Breast epithelium (tissue), 4 donors: ENCODE measurements at places on chromosomes 3 and 15.

DNA sequence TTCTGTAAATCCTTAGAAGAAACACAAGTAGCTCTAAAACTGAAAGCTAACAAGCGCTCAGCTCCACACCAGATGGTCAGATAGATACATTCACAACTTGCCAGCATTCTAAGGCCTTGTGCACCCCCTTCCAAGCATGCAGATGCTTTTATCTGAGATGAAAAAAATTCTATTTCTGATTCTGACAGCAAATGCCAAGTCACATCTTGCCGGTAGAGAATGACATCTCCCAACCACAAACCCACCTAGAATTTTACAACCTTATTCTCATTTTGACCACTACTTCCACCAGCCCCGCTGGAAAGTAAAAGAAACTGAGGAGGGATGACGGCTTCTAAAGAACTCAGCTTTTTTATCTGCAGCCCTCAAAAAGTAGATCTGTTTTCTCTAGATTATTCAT, 57.7 kb downstream of the SUMF1 start:
- no peaks in the 10 kb centered on the region for H3K4me1 ChIP-seq
- no peaks in the 10 kb centered on the region for H3K36me3 ChIP-seq
- no peak overlapping the region for H3K4me3 ChIP-seq
- no peak for DNase-seq

- H3K27ac ChIP-seq: no peak overlapping the region
- no peak overlapping the region for H3K4me3 ChIP-seq
- no peaks in the 10 kb centered on the region for H3K4me1 ChIP-seq
- H3K36me3 ChIP-seq: no peaks in the 10 kb centered on the region
- H3K27me3 ChIP-seq: no peaks in the 10 kb centered on the region
These were observed 17.7 kb upstream of the ADAMTS7 start for GRCh38 chr15:78828920-78829319.

GRCh38 chr3:149243540-149243939, 21.9 kb upstream of the CP start:
- H3K4me1 ChIP-seq: no peaks in the 10 kb centered on the region
- no peak overlapping the region for H3K27ac ChIP-seq

GRCh38 chr3:15295506-15295905, 36.9 kb downstream of the SH3BP5 start:
- H3K4me1 ChIP-seq: peaks cover 17% of the 10 kb centered on the region
- H3K36me3 ChIP-seq: no peaks in the 10 kb centered on the region
- H3K27me3 ChIP-seq: no peaks in the 10 kb centered on the region
- H3K27ac ChIP-seq: peak overlapping the region; percentile 48
- H3K4me3 ChIP-seq: no peak overlapping the region

DNA sequence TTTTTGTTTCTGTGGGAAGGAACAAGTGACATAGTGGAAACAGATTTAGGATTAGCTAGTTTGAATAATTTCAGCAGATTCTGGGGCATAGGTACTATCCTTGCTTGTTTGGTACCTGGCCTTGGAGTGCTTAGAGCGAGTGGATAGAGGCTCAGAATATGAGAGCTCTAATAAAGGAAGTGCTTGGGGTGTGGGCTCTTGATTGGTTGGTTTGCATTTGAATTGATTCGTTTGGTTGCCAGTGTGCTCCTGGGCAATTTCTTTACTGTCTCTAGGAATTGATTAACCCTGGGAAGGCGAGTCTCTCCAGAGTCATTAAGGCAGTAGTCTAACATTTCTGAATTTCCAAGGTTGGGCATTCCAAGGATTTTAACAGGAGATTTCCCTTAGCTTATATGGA, 98.0 kb downstream of the DTWD1 start:
- no peak for DNase-seq
- H3K4me1 ChIP-seq: no peaks in the 10 kb centered on the region
- no peak overlapping the region for H3K4me3 ChIP-seq
- H3K27me3 ChIP-seq: no peaks in the 10 kb centered on the region
- no peaks in the 10 kb centered on the region for H3K36me3 ChIP-seq

DNA sequence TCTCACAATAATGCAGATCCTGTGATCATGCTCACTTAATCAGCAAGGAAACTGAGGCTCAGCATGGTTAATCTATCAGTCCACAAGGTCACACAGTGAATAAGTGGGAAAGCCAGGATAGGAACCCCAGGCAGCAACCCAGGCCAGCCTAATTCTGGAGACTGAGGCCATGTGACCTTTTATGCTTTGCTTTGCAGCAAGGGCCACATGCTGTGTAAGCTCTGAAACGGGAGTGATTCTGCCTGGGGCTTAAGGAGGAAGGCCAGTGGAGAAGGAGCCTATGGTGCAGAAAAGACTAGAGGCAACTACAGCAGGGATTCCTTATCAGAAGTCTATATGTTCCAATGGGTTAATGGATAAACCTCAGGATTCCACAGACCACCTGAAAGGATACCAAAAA, 157.6 kb upstream of the PPP2R3A start:
- no peaks in the 10 kb centered on the region for H3K4me1 ChIP-seq
- no peak overlapping the region for H3K4me3 ChIP-seq
- no peak for DNase-seq
- H3K27ac ChIP-seq: no peak overlapping the region

DNA sequence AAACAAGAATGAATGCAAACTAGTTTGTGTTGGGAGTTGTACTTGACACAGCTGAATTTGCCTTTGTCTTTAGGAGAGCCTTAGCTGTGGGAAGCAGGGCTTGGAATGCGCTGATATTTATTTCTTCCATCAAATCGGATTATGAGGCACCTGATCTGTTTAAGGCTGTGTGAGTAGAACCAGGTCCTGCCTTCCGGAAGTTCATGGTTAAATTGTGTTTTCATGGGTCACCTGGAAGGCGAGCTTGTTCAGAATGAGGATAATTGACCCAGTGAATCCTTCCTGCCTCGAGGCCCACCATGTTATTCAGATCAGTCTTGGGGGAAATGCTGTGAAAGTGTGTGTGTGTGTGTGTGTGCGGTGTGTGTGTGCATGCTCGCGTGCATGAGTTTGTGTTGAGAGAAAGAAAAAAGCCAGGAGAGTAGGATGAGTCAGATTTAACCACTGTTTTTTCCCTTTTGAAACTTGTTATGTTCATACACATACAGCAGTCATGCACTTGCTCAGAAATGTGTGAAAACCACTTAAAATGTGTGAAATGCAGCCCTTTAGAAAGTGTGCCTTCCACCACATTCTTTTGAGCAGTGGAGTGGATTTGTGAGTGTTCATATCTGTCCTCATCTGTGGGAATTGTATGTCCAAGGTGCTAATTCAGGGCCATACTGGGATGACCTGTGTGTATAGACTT, 36.7 kb downstream of the SMAD3 start:
- H3K4me3 ChIP-seq: no peak overlapping the region
- no peak for DNase-seq
- H3K36me3 ChIP-seq: no peaks in the 10 kb centered on the region
- no peaks in the 10 kb centered on the region for H3K27me3 ChIP-seq
- peaks cover 5% of the 10 kb centered on the region for H3K4me1 ChIP-seq

- H3K4me1 ChIP-seq: no peaks in the 10 kb centered on the region
- DNase-seq: no peak
- H3K27ac ChIP-seq: no peak overlapping the region
- no peak overlapping the region for H3K4me3 ChIP-seq
- no peaks in the 10 kb centered on the region for H3K27me3 ChIP-seq
These were observed 599.4 kb downstream of the ZIC1 start for GRCh38 chr3:148008591-148008990.

GRCh38 chr3:12644331-12644937, 19.5 kb downstream of the RAF1 start:
- H3K36me3 ChIP-seq: no peaks in the 10 kb centered on the region
- no peaks in the 10 kb centered on the region for H3K27me3 ChIP-seq
- H3K4me1 ChIP-seq: no peaks in the 10 kb centered on the region

GRCh38 chr15:20348900-20349773, 192.5 kb downstream of the GOLGA6L6 start:
- DNase-seq: no peak
- no peaks in the 10 kb centered on the region for H3K36me3 ChIP-seq
- no peaks in the 10 kb centered on the region for H3K4me1 ChIP-seq
- no peak overlapping the region for H3K27ac ChIP-seq
- H3K4me3 ChIP-seq: no peak overlapping the region
- no peaks in the 10 kb centered on the region for H3K27me3 ChIP-seq

DNA sequence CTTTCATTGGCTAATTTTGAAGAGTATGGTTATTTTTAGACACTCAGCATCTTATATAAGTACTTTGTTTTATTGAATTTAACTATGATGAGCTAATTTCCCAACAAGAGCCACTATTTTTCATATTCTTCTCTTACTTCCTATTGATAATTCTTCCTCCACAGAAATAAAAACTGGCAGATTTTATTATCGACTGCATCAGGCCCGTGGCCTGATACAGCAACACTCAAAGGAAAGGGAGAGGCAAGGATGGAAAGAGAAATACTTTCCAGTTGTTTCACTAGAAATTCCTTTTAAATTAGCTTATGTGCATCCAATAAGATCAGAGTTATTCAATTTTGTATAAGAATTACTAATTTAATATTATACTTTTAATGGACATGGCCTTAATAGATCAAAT, 886.3 kb downstream of the ROBO1 start:
- H3K27me3 ChIP-seq: no peaks in the 10 kb centered on the region
- H3K4me1 ChIP-seq: no peaks in the 10 kb centered on the region
- DNase-seq: no peak

- no peaks in the 10 kb centered on the region for H3K36me3 ChIP-seq
- H3K27ac ChIP-seq: no peak overlapping the region
- H3K4me3 ChIP-seq: no peak overlapping the region
- H3K27me3 ChIP-seq: no peaks in the 10 kb centered on the region
These were observed 81.5 kb downstream of the BBX start for GRCh38 chr3:107604057-107604822.

GRCh38 chr15:99106417-99107220, 1.7 kb downstream of the SYNM start:
- H3K36me3 ChIP-seq: no peaks in the 10 kb centered on the region
- no peaks in the 10 kb centered on the region for H3K4me1 ChIP-seq
- H3K27ac ChIP-seq: peak overlapping the region; percentile 77
- H3K27me3 ChIP-seq: no peaks in the 10 kb centered on the region
- DNase-seq: peak; percentile 48

- H3K4me3 ChIP-seq: no peak overlapping the region
- no peaks in the 10 kb centered on the region for H3K27me3 ChIP-seq
- no peaks in the 10 kb centered on the region for H3K36me3 ChIP-seq
- no peak overlapping the region for H3K27ac ChIP-seq
- H3K4me1 ChIP-seq: no peaks in the 10 kb centered on the region
These were observed 39.0 kb downstream of the CFAP100 start for GRCh38 chr3:126433496-126434263.

DNA sequence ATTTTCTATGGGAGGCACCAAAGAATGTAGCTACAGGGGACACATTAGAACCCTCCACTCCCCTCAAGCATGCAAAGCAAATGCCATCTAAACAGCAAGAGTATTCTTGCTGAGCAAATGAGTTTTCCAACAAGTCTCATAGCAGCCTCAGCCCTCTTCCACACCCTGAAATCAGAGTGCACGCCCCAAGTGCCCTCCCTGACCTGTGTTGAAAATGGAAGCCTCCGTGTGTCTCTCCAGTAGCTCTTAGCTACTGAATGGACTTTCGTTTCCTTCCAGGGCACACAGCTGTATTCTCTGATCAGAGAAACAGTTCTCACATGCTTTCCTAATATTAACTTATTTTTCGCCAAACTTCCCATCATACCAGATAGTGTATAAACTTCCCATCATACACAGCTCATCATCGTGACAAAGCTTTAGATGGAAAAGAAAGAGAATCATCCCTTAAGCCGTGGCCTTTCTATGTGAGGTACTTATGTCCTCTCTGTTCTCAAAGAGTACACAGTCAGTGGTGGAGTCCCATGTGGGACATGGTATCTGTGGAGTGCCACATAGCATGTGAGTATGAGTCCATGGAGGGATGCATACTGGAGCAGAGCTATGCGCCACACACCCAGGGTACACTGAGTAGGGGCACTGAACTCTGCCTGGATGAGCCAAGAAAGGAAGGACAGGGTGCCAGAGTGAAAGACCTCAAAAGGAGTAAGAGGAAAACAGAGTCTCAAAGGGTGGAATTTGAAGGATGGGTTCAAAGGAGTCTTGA, 434.5 kb downstream of the MCTP2 start:
- no peak for DNase-seq
- no peaks in the 10 kb centered on the region for H3K4me1 ChIP-seq
- no peaks in the 10 kb centered on the region for H3K36me3 ChIP-seq

- H3K27ac ChIP-seq: no peak overlapping the region
- H3K27me3 ChIP-seq: no peaks in the 10 kb centered on the region
- H3K4me3 ChIP-seq: no peak overlapping the region
- H3K36me3 ChIP-seq: no peaks in the 10 kb centered on the region
- H3K4me1 ChIP-seq: no peaks in the 10 kb centered on the region
These were observed 38.5 kb downstream of the SLCO2A1 start for GRCh38 chr3:133991209-133991608.

- no peaks in the 10 kb centered on the region for H3K4me1 ChIP-seq
- peak; percentile 60 for DNase-seq
- H3K27me3 ChIP-seq: no peaks in the 10 kb centered on the region
- H3K27ac ChIP-seq: no peak overlapping the region
- no peak overlapping the region for H3K4me3 ChIP-seq
- H3K36me3 ChIP-seq: no peaks in the 10 kb centered on the region
These were observed 125.5 kb downstream of the GADL1 start for GRCh38 chr3:30768703-30769550.

DNA sequence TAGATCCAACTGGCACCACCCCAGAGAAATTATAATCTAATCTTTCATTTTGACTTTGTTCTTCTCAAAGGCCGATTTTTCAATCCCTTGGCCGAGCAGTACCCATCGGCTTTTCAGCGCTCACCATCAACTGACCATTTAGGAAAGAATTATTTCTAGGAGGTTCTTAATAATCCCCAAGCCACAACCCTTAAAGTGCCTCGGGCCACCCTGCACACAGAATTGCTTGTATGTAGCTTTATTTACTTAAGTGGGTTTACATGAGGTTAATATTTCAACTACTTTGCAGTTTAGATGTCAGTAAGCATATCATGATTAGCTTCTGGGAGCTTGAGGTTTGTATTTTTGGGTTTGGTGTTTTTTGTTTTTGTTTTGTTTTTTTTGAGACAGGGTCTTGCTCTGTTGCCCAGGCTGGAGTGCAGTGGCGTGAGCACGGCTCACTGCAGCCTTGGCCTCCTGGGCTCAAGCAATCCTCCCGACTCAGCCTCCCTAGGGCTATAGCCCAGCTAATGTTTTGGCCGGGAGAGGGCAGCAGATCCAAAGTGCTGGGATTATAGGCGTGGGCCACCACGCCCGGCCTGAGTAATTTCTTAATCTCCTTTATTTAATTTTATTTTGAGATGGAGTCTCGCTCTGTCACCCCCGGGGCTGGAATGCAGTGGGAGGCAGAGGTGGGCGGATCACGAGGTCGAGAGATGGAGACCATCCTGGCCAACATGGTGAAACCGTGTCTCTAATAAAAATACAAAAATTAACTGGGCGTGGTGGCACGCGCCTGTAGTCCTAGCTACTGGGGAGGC, 801 bp upstream of the CDAN1 start:
- H3K4me1 ChIP-seq: peaks cover 6% of the 10 kb centered on the region
- no peak for DNase-seq
- no peaks in the 10 kb centered on the region for H3K27me3 ChIP-seq
- no peaks in the 10 kb centered on the region for H3K36me3 ChIP-seq

GRCh38 chr3:33250712-33251111, 26.5 kb upstream of the FBXL2 start:
- no peak overlapping the region for H3K4me3 ChIP-seq
- H3K27me3 ChIP-seq: no peaks in the 10 kb centered on the region
- no peaks in the 10 kb centered on the region for H3K4me1 ChIP-seq
- H3K36me3 ChIP-seq: no peaks in the 10 kb centered on the region

GRCh38 chr3:124276539-124277143, 284.7 kb upstream of the ROPN1 start:
- no peaks in the 10 kb centered on the region for H3K27me3 ChIP-seq
- no peak for DNase-seq
- no peak overlapping the region for H3K4me3 ChIP-seq
- no peaks in the 10 kb centered on the region for H3K36me3 ChIP-seq
- H3K27ac ChIP-seq: peak overlapping the region; percentile 59

- DNase-seq: no peak
- H3K4me3 ChIP-seq: no peak overlapping the region
- no peak overlapping the region for H3K27ac ChIP-seq
- H3K27me3 ChIP-seq: no peaks in the 10 kb centered on the region
- peaks cover 4% of the 10 kb centered on the region for H3K36me3 ChIP-seq
These were observed 134.6 kb downstream of the PEAK1 start for GRCh38 chr15:77285057-77285997.
